ENCODE measurements at places on chromosomes 5 and 9.
A peak's percentile ranks its signal among the peaks of the same experiment; 100 is the strongest.

GRCh38 chr9:92035146-92035545, 80.1 kb downstream of the SPTLC1 start:
- no peak for DNase-seq

DNA sequence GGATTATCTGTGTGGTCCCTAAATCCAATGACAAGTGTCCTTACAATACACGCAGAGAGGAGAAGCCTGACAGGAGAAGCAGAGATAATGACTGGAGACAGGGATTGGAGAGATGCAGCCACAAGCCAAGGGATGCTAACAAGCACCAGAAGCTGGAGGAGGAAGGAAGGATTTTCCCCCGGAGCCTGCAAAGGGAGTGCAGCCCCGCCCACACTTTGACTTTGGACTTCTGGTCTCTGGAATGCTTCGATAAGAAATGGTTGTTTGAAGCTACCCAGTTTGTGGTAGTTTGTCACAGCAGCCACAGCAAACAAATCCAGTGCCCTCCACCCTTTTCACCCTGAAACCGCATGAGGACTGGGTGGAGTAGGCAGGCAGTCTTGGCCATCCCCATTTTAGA, 77.2 kb upstream of the BOD1 start:
- DNase-seq, result no peak

GRCh38 chr5:9173281-9174048, 372.4 kb downstream of the SEMA5A start:
- no peak for DNase-seq

DNA sequence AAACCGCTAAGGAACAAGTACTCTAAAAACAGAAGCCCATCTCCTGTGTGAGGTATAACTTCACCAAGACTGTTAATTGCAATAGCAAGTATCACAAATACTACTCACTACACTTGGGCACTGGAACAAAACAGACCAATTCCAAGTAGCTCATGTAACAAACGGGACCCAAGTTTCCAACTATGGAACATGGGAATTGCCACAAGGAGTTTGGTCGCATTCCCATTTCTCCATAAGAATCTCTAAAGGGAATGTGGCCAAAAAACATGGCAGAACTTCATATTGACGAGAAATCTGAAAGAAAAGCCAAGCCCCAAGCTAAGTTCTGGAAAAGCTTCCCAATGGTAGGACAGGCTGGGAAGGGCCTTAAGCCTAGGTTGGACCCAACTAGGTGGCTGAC, 162.5 kb downstream of the MAPKAP1 start:
- no peak for DNase-seq

DNA sequence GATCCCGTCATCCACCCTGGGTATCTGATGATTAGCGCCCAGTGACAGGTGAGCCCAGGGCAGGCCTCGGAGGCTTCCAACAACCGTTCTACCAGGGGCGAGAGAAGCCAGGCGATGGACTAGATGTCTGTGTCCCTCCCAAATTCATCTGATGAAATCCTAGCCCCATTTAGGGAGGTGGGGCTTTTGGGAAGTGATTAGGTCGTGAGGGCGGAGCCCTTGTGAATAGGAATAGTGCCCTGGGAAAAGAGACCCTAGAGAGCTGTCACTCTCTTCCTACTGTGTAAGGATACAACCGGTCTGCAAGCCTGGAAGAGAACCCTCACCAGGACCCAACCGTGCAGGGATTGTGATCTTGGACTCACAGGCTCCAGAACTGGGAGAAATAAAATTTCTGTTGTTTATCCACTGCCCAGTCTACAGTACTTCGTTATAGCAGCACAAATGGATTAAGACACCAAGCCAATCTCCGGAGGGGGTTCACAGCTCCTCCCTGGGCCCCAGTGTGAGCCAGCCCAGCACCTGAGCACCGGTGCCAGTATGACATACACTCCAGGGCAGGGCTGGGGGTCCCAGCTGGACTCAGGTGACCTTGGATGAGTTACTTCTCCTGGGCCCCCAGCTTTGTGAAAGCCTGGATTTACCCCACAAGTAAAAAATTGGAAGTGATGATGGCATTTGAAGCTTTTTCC, 162.2 kb downstream of the DAB2IP start:
- no peak for DNase-seq

DNA sequence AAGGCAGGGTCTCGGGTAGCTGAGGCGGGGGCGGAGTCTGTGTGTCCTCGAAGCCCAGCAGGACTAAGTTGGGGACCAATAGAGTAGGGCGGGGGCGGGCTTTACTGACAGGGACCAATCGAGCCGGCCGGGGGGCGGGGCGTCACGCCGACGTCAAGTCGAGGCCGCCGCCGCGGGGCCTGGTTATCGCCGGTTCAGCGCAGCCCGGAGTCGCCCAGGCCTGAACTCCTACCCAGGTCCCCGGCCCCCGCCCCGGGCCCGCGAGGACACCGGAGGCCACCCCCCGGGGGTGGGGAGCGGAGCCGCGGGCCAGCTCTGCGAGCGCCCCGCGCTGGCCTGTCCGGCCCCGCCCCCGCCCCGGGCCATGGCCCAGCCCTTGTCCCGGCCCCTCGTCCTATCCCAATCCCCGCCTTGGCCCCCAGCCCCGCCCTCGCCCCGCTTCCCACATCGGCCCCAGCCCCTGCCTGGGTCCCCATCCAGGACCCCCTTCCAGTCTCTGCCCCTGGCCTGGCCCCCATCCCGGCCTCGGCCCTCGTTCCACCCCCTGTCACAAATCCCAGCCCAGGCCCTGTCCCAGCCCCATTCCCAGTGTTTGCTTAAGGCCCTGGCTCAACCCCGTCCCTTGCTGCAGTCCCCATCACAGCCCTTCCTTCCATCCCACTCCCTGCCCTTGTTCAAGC, at the start of gene TMEM8B:
Gene TMEM8B, plus strand, starts transcription at position 145 of the 680 bp plus-strand sequence. Its CDS starts 220 bp downstream, at position 365.
- peak; percentile 97 for DNase-seq

DNA sequence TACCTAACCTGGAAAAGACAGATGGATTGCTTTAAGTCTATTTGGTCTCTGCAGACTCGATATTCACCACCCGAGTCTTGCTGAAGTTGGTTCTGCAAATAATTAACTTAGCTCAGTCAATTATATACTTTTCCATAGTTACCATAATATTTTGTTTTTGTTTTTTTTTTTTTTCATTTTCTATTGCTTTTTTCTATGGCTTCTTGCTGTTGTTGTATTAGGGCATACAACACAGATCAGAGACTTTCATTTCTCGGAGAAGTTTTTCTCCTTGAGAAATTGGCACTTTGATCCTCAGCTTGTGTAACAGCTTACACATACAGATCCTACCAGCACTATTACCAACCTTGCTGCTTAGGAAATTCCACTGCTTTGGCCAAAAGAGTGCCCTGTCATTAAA, 88.0 kb downstream of the GPR21 start:
- DNase-seq, result no peak

- no peak for DNase-seq
Measured at GRCh38 chr9:6667633-6668280, 22.2 kb upstream of the GLDC start.

DNA sequence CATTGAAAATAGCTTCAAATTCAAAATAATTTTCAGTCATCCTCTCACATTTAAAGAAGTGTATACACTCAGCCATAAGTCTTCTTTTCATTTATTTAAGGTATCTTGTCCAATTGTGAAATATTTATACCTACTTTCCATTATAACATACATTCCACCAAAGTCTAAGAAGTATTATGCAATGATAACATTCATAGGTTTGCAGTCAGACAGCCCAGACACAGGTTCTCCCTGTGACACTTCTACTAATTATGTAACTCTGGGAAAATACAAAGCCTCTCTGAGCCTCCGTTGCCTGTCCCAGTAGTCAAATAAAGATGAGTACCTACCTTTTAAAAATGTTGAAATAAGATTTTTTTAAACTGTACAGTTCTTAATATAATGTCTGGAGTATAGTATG, 320.9 kb upstream of the RPS23 start:
- DNase-seq, result no peak

- no peak for DNase-seq
Measured at GRCh38 chr5:72397836-72398235, 77.7 kb downstream of the PTCD2 start.

DNA sequence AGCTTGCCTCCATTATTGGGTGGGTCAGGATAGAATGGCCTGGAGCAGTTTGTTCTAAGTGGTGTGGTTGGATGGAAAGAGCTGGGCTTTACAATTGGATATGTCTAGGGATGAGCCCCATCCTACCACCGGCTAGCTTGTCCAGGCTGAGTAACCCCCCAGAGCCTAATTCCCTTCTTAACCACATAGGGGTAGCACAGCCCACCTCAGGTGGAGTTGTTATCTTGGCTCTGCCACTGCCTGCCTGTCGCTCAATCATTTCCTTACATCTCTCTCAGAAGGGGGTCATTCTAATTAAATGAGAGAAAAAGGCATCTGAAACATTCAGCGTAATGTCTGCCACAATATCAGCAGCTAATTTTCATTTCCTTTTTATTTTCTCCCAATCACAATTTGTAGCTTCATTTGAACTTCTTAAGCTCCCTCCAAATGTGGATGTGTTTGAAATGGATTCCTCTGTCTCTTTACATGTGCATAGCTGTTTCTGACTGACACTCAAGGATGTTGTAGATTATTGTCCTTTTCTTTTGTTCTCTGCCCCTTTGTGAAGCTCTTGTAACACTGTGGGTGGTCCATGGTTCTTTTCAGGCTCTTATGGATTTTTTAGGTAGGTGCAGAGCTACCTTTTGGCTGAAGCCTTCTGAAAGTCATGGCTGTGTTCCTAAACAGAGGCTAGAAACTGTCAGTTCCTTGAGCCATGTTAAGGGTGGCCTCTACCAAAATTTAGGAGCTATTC, 383.1 kb upstream of the KLF4 start:
- no peak for DNase-seq

DNA sequence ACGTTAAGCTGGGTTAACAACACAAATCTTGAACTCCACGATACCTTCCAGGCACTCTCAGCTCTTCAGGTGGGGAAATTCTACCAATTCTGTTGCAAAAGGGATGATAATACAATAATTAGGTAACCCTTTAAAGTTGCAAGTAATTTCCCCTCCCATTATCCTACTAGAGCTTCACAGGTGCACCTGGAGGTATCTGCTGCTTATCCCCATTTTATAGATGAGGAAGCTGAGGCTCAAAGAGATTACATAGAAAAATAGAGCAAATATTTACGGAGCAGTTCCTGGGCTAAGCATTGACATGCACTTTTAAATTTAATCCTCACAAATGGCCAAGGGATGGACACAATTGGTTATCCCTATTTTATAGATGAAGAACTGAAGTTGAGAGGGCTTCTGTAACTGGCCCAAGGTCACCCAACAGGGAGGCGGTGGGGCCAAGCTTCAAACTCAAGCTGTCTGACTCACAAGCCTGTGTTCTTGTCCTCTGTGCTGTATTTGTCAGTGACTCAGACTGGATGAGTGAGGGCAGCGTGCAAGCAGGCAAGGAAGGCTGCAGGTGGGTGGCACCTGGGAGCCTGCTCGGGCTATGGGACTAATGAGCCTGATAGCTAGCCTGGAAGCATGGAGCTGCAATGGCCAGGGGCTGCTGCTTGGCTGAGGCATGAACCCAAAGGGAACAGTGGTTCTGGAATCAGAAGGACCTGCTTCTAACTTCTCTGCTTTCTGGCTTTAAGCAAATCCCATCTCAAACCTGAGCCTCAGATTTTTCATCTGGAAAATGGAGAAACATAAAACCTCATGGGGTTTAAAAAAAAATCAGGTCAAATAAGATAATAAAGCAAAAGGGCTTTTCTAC, 105.5 kb downstream of the PDE6A start:
- DNase-seq, result no peak

DNA sequence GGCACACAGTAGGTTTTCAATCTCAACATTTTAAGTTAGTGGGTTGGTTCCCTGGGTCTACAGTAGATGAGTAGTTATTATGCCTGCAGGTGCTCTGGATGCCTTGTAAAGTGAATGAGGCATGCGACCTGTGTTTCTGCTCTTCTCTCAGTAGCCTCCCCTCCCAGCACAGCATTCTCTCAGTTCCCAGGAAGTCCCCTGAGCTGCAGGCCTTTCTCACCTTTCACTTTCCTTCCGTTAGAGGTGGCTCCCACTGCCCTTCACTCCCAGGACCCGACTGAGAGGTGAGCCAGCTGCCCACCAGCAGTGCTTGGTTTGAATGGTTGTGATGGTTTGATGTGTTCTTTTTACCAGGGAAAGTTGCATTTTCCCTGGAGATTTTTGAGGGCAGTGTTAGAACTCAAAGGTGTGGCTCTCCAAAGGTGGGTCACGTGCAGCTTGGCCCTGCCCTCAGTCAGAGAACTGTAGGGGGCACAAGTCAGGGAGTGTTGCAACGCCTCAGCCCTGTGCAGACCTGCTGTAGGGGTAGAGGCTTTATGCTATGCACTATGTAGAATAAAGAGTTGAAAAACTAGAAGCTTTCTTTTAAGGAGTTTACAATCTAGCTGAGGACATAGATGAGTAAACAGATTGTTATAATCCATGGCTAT, 173.8 kb downstream of the NTRK2 start:
- DNase-seq, result no peak

DNA sequence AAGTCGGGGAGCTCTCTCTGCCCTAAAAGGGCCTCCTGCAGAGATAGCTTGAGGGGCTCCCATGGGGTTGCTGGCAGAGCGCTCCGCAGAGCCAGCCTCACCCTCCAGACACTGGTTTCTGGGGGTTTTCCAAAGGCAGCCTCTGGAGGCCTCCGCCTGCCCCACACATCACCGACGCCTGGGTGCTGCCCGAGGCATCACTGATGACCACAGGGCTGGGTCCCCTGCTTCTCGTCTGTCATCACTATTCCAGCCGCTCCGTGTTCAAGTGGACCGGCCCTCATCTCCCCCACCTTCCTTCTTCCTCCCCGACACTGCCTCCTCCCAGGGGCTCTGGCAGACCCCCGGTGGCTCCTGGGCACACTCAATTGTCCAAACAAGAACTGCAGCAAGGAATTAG, 64.1 kb upstream of the IRX4 start:
- no peak for DNase-seq

GRCh38 chr9:2134391-2134790, 119.2 kb downstream of the SMARCA2 start:
- no peak for DNase-seq

- no peak for DNase-seq
Measured at GRCh38 chr5:7088849-7089248, 307.1 kb upstream of the ADCY2 start.

- no peak for DNase-seq
Measured at GRCh38 chr5:21594566-21594965, 1258.6 kb downstream of the CDH12 start.

GRCh38 chr5:9512457-9512856, 33.4 kb downstream of the SEMA5A start:
- DNase-seq, result no peak

DNA sequence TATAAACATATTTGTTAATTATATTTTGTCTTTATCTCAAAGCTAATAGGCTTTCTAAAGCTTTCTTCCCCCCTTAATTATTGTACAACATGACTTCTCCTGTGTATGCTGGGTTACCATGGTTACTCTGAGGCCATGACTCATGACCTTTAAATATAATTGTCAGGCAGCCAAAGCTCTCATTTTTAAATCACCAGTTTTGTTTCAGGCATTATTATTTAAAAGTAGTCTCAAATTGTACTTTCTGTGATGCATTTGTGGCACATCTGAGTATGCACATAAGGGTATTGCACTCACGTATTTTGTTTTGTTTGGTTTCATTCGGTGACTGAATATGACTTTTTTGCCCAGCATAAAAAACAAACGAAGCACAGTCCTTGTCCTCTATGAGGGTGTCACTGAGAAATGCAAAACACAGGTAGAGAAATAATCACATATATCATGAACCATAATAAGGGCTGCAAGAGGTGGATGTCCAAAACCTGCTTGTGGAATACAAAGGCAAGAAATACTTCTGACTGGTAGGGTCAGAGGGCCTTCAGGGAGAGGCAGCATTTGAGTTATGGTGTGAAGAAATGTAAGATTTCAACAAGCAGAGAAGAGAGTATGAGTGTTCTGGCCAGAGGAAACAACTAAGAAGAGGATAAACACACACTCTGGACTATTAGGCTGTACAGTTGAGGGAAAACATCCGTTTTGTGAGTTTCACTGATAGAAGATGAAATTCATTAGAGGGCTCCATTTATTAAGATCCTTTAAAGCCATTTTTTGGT, 2.1 kb downstream of the CCDC192 start:
- DNase-seq, result no peak
